ENCODE measurements at places on chromosomes 7 and 10.

- DNase-seq: no peak
Observed at GRCh38 chr7:42159130-42159529, 77.9 kb downstream of the GLI3 start.

DNA sequence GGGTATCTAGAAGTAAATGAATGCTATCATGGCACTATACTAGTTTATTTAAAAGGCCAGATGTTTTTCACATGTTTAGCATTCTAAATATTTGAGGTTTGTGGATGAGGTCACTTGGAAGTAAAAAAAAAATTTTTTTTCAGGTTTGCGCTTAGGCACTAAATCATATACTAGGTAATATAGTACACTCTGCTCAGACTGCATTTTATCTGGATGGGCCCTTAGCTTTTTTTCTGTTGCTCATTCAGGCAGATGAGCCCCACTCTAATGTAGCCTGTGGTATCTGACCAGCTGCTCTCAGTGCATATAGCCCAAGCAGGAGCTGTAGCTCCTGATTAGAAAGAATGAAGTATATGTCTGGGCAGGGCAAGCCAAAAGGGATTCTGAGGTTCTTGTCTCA, 210.1 kb downstream of the AUTS2 start:
- no peak for DNase-seq

- no peak for DNase-seq
Observed at GRCh38 chr10:14686356-14686755, 88.3 kb downstream of the FAM107B start.

GRCh38 chr10:22316286-22317075, at the start of gene COMMD3:
Gene COMMD3 (plus strand): TSS chr10:22316388. CDS start chr10:22316418, 30 bp downstream.
- DNase-seq: peak; percentile 80

DNA sequence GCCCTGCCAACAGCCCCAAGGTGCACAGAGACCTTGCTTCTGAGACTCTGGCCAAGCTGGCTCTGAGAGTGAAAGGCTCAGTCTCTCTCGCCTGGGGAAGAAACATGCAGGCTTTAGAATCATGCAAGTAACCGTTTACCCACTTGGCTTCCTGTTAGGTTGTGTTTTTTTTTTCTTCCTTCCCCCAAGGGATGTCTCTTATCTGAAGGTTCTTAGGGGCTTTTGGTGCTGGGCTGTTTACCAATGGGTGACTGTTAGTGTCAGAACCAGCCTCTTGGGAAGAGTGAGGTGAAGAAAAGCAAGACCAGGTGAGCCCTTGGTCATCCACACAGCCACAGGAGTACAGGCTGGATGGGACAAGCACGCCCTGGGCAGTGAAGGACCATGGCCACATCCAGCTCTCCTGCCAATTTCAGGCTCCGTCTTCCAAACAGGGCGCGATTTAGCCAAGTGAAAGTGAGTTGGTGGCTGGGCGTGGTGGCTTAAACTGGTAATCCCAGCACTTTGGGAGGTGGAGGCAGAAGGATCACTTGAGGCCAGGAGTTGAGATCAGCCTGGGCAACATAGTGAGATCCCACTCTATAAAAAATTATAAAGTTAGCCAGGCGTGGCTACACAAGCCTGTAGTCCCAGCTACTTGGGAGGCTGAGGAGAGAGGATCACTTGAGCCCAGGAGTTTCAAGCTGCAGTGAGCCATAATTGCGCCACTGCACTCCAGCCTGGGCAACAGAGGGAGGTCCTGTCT, 76.3 kb upstream of the CUX1 start:
- DNase-seq: no peak

DNA sequence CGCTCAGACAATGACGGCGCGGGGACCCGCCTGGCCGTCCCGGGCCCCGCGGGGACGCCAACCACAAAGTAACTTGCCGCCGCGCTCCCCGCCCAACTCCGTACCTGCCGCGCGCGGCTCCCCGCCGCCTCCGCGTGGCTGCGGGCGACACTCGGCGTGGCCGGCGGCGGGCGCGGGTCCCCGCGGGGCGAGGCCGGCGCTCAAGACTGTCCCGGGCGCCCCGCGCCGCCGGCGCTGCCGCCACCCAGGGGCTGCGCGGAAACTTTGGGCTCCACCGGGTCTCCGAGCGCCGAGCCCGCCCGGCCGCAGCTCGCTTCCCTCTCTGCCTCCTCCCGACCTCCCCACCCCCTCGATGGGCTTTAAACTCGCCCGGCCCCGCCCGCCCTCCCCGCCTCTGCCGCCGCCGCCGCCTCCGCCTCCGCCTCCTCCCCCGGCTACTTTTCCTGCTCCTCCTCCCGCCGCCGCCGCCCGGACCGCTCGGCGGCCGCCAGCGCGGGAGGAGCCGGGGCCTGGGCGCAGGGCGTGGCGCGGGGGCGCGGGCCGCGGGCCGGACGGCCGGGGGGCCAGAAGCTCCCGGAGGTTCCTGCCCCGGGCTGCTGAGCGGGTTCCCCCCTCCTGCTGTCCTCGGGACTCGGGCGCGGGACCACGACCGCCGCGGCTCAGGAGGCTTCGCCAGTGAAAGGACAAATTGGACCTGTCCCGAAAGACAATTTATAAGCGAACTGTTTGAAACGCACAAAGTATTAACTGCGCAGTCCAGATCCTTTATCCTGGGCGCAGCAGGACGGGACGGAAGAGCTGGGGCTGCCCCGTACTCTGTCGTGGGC, 10.6 kb upstream of the GRB10 start:
- DNase-seq: no peak

GRCh38 chr10:3668966-3669330, 116.1 kb downstream of the KLF6 start:
- DNase-seq: no peak

GRCh38 chr10:71280216-71280615, 38.8 kb upstream of the SLC29A3 start:
- DNase-seq: no peak

DNA sequence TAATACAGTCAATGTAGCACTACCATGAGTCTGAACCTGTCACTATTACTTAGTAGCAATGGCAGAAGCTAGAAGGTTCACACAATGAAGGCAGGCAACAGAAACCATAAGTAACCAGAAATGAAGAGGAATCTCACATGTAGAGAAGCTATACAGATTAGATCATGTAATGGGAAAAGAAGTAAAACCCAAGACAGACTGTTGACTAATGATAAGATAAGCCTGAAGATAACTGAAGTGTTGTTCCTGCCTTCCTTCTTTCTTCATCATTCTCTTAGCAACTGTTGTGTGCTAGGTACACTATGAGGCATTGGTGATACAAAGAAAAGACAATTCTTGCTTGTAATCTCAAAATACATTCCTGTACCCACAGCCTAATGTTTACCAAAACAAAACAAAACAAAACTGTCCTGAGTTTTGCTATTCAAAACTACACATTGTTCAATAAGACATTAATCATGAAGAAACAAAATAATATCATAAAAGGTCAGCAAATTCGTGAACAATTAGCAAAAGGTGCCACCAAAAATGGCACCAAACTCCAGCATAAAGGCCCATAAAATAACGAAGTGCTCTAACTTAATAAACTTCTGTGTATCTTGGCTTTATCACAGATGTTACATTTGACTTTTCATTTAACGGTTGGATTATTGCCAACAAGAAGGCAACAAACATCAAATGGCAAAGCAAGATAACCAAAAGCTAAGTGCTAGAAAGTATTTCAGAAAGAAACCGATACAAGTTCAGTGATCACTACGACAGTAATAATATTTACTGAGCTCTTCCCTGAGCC, 27.1 kb downstream of the ZNF800 start:
- no peak for DNase-seq

DNA sequence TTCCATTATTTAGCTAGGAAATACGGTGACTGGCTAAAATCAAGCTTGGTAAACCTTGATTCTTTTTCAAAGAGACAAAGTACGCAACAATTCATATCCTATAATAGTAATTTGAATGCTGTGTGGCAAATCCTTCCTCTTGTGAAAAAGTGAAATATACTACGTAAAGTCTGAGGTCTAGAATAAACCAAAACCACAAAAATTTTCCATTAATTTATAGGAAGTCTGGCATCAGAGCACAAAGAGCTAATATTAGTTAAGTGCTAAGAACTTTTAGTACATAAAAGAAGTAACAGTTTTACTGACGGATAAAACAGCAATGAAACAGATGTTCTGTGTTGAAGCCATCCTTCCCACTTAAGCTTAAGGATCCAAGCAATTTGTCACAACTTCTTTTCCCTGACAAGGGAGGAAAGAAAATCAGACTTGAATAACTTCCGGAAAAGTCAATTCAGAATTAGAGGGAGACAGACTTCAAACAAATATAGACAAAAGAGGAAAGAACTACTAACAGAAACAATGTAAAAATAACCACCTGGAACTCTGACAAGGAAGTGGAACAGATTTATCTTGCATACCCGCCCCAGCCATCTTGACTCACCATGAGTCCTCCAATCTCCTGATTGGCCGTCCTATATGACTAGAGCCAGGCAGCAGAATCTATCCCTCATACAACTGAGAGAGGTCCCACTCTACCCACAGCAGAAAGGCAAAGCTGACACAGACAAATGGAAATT, 34.6 kb downstream of the RHEB start:
- DNase-seq: no peak

DNA sequence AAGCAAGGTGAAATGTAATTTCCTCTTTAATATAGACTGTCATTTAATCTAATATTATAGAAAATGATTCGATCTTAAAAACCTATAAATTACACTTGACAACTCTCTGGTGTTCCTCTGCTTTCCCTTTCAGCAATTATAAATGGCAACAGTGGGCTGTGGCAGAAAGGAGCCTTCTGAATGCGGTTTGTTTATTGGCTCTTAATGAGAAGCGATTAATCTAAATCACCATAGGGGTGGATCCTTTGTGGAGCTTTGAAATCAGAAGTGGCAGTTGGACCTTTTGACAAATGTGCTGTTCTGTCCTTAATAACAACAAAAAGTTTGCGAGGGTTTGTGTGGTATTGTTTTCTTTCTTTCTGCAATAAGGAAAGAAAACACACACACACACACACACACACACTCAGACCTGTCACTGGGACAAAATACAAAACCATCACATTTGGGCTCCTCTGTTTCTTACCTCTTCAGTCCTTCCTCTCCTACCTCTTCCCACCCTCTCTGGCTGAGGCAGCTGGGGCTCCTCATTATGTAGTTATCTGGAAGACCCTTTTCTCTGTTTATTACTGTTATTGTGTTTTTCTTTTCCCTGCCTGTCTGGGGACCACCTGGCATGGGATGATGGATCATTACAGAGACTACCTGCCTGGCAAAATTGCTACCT, 316.2 kb downstream of the SORCS3 start:
- DNase-seq: no peak

GRCh38 chr10:69367469-69367868, 49.2 kb downstream of the TACR2 start:
- no peak for DNase-seq

DNA sequence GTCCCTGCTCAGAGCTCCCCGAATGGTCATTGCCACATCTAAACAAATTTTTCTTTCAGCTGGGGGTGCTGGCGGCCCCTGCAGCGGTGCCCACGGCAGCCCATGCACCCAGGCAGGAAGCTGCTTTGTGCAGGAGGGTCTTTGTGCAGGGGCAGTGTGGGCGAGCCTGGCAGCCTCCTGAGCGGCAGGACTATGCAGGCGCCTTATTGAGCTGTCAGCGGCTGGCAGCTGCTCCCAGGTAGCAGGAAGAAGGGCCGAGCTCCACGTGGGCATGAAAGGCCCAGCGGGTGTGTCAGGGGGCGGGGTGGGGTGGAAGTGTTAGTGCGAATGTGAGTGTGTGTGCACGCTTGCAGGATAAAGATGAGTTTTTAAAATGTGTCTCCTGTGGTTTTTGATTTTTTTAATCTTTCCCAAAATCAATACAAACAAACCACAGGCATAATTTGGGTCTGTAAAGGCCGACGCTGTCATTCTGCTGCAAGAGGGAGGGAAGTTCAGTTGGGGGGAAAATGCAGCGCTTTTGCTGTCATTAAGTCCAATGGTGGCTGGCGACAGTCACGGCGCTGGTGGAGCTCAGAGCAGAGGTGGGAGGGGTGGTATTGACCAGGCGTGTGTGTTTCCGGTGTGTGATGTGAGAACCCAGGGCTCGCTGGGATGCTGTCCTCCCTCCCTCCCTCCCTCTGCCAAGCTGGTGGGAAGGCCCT, 83.9 kb downstream of the LHPP start:
- no peak for DNase-seq
